ENCODE measurements at places on chromosomes 1 and 21.

DNA sequence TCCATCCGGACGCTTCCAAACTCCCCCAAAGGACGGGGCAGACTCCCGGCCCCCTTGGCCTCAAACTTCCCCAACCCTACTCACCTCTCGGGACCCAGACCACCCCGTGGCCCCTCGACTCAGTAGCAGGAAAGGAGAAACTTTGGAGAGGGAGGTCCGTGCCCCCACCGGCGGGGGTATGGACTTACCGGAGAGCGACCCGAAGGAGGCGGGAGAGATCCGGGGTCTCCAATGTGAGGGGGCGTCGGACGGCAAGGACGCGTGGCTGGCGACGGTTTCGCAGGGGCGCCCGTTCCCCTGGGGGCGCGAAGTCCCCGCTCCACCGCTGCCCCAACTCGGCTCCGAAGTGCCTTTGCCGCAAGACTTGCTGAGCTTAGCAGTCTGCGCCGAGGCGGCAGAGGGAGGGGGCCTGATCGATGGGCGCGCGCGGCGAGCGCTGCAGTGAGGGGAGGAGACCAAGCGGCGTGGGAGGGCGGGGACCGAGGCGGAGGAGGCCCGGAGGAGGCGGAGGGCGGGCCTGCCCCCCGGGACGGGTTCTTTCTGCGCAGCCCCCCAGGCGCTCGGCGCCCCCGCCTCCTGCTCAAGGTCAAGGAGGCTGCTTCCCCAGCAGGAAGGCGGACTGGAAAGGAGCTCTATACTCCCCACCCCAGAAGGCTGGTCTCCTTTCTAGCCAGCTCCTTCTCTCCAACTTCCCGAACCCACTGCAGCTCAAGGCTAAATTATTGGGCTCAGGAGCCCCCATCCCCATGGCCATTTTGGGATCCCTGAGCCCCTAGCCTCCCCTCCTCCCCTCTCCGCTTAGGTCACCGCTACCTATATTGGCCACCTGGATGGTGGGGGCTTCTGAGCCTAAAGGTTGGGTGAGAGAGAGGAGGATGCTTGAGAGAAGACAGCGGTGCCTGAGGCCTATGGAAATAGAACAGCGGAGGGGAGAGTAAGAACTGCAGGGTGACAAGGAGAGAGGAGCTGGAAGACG is at the start of gene SYT2:
Gene SYT2, minus strand, starts transcription at position 385 of the 976 bp plus-strand sequence. CDS start 104,682 bp downstream, outside the sequence.
- no peak for DNase-seq

- no peak for DNase-seq
These were observed 185.5 kb downstream of the ZC3H11B start for GRCh38 chr1:219427403-219427802.

- DNase-seq, result peak; percentile 69
These were observed 3.4 kb downstream of the MYOM3 start for GRCh38 chr1:24108334-24109165.

DNA sequence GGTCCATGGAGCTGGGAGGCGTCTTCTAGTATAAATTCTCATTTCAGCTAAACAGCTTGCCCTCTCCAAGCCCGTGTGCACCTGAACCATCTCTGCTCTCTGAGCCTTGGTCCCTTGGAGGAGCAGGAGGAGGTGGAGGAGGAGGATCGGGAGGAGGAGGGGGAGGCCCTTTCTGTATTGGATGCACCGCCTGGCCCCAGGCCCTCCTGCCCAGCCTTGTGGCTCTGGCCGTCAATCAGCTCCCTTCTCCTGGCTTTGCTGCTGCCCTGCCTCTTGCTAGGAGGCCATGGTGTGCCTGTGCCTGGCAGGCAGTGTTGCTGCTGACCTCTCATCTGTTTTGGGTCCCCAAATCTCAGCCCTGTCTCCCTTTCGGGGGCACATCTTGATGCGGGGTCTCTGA is 9.0 kb downstream of the COL18A1 start:
- no peak for DNase-seq

Data from H54 (cell line).